Activated T-cell treated with anti-CD3 and anti-CD28 coated beads for 48 hours (primary cell): ENCODE measurements at places on chromosomes 4 and X.

DNA sequence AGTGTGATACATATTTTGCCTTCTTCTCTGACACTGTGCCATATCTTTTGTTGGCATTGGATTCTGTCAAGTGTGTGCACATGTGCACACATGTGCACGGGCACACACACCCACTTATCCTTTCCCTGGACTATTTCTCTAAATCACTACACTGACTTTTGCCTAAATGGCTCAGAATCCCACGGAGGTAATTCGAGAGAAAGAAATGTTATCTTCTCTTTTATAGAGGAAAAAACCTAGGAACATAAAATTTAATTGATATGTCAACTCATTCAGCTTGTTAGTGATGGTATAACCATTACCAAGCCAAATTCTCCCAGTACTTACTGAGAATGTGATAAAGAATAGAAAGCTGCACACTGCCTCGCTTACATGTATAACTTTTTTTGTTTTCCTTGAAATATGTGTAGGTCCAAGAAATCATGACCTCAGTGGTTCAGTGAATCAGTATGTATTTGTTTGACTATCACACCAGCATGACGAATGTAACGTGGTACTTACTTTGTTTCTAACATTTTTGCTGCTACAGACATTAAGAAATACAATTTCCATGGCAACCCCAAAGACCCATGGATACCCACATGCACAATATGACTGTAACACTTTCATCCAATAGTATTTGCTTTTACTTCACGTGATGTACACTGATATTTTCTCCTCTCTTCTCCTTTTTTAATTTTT lies 163.0 kb downstream of the PCDH7 start:
- no peak for DNase-seq

GRCh38 chr4:161428180-161428965 lies 735.4 kb downstream of the FSTL5 start:
- no peak for DNase-seq

DNA sequence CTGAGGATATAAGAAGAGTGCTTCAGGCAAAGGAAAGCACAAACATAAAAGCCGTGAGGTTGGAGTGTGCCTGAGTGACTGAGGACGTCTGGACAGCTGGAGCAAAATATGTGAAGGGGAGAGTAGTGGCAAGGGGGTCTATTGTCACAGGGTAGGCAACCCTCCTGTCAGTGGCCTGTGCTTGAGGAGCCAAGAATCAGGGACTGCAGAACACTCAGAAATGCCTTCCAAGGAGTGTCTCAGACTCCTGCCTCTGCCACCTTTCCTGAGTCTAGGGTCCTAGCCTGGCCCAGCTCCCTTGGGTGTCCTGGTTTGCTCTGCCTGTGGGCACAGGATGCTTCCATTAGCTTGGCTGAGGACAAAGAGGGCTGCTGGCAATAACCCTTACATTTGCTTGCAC lies 152.5 kb upstream of the PJA1 start:
- no peak for DNase-seq

GRCh38 chr4:8144359-8144758 lies 14.3 kb downstream of the ABLIM2 start:
- no peak for DNase-seq

- DNase-seq: no peak
Measured at GRCh38 chrX:6468706-6469105, 66.2 kb downstream of the VCX3A start.

DNA sequence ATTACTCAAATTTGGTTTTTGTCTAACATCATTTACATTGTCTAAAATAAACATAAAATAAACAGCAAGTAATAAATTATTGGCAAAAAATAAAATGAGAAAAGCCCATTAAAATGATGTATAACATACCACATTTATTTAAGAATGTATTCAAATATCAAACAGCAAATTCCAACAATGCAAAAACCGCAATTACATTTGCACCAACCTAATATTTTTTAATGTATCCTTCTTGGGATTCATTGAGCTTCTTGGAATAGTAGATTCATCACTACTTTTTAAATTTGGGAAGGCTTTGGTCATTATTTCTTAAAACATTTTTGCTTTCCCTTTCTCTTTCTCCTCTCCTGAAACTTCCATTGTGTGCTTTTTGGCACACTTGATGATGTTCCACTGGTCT lies 400.2 kb downstream of the MAGEE1 start:
- no peak for DNase-seq
